ENCODE measurements at places on chromosomes 4 and X.

DNA sequence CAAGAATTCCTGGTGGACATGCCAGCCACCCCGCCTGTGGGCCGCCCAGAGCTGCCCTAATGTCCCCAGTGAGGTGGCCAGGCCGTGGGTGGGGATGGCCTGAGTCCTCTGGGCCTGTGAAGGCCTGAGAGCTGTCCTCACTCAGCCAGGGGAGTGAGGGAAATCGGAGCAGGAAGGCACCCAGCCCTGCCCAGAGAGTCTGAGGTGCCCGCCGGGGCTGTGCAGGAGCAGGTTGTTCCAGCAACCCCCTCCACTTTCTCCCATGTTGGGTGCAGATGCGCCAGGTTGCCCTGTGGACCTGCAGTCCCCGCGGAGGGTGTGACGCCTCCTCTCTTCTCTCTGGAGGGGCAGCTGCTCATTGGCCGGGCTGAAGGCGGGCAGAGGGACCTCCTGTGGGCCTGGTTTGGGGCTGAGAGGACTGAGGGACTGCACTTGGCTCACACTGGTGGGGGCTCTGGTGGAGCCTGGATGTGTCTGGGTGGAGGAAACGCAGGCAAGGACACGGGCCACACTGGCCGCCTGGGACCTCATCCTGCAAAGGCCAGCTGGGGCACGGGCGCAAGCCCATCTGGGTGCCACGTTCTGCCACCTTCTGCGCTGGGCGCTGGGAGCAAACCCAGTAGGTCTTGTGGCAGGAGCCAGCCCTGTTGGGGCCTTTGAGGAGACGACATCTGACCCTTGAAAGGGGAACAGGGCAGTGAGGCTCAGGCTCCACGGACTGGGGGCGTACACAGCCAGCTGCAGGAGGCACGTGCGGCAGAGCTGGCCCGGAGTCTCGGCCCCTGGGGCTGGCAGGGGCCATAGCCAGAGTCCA lies 14.0 kb downstream of the DOK7 start:
- DNase-seq: no peak

GRCh38 chr4:15186149-15186548 lies 183.9 kb downstream of the CPEB2 start:
- DNase-seq: no peak

GRCh38 chr4:88033309-88033708 lies 25.9 kb downstream of the PKD2 start:
- DNase-seq: no peak

GRCh38 chr4:22842360-22843018 lies 149.8 kb downstream of the GBA3 start:
- no peak for DNase-seq

DNA sequence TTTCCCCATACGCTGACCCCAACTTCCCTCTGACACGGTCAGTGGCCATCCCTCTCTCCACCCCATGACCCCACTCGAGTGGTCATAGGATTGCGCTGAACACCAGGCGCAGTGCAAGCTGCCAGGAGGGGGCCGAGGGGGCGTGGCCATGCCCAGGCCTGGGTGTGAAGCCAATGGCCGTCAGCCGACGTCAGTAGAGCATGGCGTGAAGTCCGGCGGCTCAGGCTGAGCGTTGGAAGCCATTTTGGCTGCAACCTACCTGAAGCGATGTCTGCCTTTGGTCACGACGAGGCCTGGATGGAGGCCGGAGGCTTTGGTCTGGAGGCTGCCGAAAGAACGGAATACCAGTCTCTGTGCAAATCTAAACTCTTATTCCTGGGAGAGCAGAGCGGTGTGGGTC lies at the start of gene RAB41:
Gene RAB41 (plus strand): TSS at position 222 of the 400 bp plus-strand sequence. CDS start 46 bp downstream, at position 268.
- no peak for DNase-seq

DNA sequence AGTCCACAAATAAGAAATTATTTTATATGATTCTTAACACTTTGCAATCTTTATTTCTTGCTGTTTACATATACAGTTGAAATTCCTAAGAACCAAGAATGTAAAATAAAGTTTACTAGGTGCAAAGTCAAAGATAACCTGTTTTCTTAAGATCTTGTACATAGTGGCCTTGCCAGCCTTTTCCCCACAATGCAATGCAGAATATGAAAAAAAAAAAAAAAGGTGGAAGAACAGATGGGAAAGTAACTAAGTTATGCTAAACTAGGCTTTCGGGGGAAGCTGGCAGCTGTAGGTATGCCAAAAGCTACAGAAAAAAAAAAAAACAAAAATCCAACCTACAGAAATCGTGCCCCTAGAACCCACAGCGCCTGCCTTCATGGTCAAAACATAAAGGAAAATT lies 1588.4 kb downstream of the STIM2 start:
- DNase-seq: no peak

GRCh38 chrX:132393085-132393484 lies 95.8 kb downstream of the MBNL3 start:
- no peak for DNase-seq

DNA sequence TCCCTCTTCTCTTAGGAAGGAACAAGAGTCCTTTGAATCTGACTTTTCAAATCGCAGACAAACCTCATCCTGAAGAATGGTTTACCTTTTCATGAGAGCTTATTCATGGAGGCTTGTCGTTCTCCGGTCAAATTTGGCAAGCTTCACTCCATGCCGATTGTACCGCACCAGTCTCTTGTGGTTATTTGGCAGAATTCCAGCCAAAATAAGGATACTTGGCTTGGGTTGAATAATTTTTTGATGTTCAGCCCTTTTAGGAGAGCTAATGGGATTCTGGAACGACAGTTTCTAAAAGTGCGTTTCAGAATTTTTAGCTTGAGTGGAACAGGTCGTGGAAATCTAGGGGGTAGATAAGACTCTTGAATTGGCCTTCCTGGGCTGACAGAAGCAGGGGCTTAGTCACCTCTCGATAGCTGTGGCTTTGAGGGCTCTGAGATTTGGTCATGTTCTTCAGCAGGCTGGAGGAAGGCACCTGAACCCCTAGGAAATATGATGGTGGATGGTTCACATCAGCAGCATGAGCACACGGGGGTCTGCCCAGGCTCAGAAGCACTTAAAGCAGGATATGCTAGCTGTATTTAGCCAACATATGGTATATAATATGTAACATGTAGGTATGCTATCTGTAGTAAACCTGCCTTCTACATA lies 1.5 kb downstream of the KLHL2 start:
- no peak for DNase-seq

- DNase-seq: no peak
Observed at GRCh38 chrX:9940421-9940820, 26.7 kb upstream of the CLDN34 start.

DNA sequence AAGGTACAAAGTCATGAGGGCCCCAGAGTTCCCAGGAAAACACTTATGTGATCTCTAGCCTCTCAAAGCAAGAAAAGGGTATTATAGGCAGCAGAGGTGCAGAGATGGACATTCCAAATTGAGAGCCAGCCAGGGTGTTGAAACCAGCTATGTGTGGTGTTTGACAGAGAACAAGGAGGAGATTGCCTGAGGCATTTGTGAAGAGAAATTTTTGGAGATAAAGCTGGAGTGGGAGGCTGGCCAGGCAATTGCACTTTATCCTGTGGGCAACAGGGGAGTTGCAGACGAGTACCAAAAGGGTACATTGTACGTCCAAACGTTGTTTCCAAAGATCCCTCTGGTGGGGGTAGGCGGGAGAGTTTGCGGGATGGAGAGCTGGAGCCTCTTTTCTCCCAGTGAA lies 2.5 kb upstream of the GABRE start:
- no peak for DNase-seq

GRCh38 chr4:97646997-97647396 lies 496.3 kb downstream of the STPG2 start:
- DNase-seq: no peak

DNA sequence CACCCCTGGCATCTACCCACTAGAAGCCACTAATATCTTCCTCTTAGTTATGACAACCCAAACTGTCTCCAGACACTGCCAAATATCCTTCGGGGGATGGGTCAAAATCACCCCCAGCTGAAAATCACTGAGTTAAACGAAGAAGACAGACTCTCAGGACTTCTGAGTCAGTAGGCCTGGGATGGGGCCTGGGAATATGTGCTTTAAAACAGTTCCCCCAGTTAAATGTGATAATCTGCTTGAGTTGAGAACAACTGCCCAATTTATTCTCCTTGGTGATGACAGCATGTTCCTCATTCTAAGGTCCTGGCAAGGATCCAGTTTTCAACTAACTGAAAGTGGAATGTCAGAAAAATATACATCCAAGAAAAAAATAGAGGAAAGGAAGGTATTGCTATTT lies 52.4 kb downstream of the CBLL2 start:
- DNase-seq: no peak

GRCh38 chr4:122959981-122960610 lies 37.7 kb upstream of the NUDT6 start:
- DNase-seq: no peak

DNA sequence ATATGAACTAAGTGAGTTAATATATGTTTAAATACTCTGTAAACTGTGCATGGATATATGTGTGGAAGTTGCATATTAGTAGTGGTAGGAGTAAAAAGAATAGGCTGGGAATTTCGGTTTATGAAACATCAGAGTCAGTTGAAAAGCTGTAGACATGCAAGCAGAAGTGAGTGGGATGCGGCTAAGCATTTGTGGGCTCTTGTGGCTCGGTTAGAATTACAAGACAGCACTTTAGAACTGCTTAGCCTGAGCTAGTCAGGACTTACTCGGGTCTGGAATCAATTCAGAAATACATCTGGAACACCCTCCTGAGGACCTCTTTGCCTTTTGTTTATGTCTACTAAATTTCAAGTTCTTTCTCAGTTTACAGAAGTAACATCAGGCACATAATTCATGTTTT lies 93.6 kb downstream of the AFF2 start:
- DNase-seq: no peak

DNA sequence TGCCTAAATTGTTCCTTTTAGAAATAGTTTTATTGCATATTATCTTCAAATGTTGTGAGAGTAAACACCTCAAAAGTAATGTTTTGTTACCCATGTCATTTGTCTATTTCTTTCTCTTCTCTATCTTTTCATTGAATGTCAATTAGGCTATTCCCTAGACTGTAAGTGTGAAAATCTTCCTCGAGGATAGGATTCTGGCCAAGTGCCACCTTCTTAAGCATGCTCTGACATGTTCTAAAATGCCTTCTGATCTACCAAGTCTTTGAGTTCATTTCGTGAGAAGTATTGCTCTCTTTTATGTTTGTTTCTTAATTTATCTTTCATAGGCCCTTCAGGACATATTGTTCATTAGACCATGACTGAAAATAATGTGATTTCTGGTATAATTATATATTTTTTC lies 44.1 kb upstream of the TLL1 start:
- DNase-seq: no peak

DNA sequence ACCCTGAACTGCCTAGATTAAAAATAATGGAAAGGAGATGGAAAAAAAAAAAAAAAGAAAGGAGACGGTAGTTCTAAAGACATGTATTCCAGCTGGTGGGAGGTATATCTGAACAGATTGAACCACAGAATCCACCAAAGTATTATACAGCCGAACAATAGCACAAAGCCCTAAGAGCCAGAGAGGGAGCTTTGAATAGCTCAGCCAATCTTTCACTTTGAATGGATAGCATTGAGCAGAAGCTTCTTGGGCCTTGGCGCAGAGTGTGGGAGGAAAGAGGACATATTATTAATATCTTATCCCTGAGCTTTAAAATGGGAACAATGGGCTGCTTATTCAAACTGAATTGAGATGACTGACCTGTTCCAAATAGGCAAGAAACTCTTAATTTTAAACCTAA lies 147.8 kb upstream of the PAQR3 start:
- DNase-seq: no peak

GRCh38 chr4:31793907-31794306 lies 1073.7 kb downstream of the PCDH7 start:
- no peak for DNase-seq

DNA sequence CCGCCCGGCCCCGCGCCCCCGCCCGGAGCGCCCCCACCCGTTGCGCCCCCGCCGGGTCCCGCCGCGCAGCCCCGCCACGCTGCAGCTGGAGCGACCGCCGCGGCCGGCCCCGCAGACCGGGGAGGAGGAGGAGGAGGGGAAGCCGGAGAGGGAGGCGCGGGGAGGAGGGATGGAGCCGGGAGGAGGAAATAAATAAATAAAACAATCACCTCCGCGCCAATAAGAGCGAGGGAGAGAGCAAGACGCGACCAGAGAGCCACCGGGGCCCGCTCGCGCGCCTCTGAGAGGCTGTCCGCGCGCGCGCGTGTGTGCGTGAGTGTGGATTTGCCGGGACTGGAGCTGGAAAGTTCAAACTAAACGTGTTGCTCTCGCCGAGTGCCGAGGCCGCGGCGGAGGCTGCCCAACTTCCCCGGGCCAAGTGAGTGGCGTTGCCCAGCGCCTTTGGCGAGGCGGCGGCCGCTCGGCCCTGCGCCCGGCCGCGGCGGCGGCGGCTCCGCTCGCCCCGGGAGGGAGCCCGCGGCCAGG lies 2184.4 kb upstream of the TENM3 start:
- DNase-seq: no peak

DNA sequence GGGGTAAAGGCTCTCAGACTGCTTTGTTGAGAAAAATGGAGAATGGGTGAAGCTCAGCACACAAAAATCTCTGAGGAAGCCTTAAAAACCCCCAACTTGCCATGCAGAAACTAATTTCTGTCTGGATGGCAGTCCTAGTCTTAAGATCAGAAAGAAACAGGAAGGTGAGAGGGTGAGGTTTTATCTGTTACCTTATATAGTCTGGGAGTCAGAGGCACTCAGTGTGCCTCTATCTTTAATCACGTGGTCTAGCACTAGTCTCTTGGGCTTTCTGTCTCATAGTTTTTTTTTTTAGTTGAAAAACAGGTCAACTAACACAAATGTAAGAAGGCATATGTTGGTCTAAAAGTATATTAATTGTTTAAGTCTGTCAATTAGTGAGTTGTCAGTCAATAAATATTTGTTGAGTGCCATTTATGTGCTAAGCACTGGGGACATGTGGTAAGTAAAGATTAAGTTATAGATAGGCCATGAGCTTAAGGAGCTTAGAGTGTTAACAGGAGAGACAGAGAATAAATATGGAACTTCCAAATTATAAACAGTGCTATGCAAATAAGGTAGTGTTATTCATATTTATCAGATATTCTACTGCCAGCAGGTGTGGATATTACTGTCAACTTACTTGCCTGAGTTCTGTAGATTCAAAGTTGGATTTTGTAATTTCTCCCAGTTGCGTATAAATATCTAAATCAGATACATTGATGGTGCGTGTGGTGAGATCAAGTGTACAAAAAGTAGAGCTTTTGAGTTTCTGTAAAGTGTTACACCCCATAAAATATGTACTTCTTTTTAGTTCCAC lies 7.0 kb downstream of the CYBB start:
- no peak for DNase-seq

DNA sequence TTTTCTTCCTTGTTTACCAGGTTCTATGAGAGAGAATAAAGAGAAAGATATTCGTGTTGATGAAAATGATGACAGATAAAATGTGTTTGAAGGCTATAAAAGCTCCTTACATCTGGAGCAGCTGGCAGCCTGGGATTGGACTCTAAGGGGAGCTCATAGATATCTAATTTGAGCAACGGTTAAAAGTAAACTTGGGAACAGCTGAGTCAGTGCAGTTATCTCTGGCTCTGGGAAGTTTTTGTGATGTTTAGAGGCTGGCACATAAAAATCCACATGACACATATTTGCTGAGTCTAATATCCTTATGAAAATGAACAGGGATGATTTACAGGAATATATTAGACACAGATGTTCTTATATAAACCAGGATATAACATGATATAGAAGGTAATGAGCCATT lies 331.8 kb upstream of the TENM3 start:
- no peak for DNase-seq

- DNase-seq: no peak
Observed at GRCh38 chrX:123083924-123084323, 100.2 kb upstream of the GRIA3 start.
